Astrocyte of the cerebellum (primary cell): ENCODE measurements at places on chromosomes 3 and 15.

DNA sequence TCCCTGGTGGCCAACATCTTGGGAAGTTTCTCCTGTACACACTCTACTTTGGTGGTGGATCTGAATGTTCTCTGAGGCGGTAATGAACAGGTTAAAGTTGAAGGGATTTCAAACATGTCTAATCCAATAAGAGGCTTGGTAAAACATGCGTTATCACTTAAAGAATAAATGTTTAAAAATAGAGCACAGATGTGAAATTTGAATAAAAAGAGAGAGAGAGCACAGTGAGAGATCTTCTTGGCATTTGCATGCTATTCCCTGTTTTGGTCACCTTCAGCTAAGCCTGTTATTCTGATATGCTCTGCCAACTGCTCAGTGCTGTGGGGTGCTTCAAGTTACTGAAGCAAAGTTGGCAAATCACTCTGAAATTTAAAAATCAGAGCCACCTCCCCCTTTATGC, 237.7 kb upstream of the WNT5A start:
- no peak for DNase-seq

- DNase-seq, result no peak
These were observed 117.3 kb downstream of the DMXL2 start for GRCh38 chr15:51505251-51505650.

DNA sequence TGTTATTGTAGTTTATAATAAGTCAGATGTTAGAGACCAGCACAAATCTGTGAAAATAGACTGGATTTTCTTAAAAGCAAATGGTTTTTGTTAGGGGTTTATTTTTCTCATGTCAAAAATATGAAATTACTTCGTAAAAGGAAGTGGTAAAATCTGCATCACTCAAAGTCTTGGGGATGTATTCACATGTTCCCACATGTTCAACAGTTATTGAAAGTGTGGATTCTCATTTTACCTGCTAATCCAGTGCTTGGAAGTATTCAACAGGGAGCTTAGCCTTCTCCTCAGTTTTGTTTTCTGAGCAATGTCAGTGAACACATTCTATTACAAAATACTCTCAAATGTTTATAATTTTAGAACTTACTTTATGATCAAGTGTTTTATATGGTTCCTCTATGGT, 352.0 kb downstream of the SOX2 start:
- no peak for DNase-seq

DNA sequence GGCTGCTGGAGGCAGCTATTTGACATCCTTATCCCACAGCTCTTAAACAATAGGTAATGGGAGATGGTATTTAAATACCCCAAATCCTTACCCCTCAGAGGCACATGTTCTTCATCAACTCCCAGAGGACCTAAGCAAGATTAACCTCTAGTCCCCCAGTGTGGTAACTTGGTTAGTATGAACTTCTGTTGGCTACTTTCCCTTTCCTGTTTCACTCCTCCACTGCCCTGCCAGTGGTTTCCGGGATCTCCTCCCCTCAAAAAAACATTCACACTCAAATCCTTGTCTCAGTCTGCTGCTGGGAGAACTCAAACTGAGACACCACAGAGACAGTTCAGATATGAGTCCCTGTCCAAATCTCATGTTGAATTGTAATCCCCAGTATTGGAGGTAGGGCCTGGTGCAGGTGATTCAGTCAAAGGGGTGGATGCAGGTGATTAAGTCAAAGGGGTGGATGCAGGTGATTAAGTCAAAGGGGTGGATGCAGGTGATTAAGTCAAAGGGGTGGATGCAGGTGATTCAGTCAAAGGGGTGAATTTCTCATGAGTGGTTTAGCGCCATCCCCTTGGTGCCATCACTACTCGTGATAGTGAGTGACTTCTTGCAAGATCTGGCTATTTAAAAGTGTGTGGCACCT, 335.0 kb upstream of the CTNNB1 start:
- DNase-seq, result no peak

- DNase-seq, result no peak
These were observed 69.9 kb upstream of the TP63 start for GRCh38 chr3:189561256-189561655.

- no peak for DNase-seq
These were observed 13.4 kb downstream of the ATRIP start for GRCh38 chr3:48459773-48460516.
